Pericardium fibroblast (primary cell): ENCODE measurements at places on chromosomes 3 and 15. TPM values are rescaled to one million over a fixed set of nuclear protein-coding genes. Genes with fewer than 3 reads are reported as not detected.

The TMEM40 gene
- not detected in 2 replicates for total RNA-seq

The TNK2 gene
- 9.3 and 9.9 TPM in 2 replicates for total RNA-seq

The SUSD5 gene
- total RNA-seq: 4.0 and 4.8 TPM in 2 replicates

The CADPS gene
- under 0.01 TPM in 1 of 2 replicates, not detected in the other for total RNA-seq

The TWF2 gene
- total RNA-seq: 124 and 138 TPM in 2 replicates

The ILDR1 gene
- not detected in 2 replicates for total RNA-seq

The ADAMTSL3 gene
- total RNA-seq: 0.26 and 4.2 TPM in 2 replicates

The LIPH gene
- total RNA-seq: under 0.01 and 1.5 TPM in 2 replicates

The CYP8B1 gene
- not detected in 2 replicates for total RNA-seq

The IQGAP1 gene
- 75.9 and 109 TPM in 2 replicates for total RNA-seq

The TMIE gene
- not detected in 2 replicates for total RNA-seq

The CCR3 gene
- total RNA-seq: not detected in 2 replicates

The CFAP92 gene
- not detected in 2 replicates for total RNA-seq

The NEK11 gene
- total RNA-seq: 3.2 and 6.9 TPM in 2 replicates

The APOD gene
- 21.1 and 33.1 TPM in 2 replicates for total RNA-seq

The CAMK2N2 gene
- total RNA-seq: 0.12 TPM in 1 of 2 replicates, not detected in the other

The MKRN2OS gene
- total RNA-seq: not detected in 2 replicates
